GM10248 (cell line): ENCODE measurements at places on chromosomes 2 and 18.

DNA sequence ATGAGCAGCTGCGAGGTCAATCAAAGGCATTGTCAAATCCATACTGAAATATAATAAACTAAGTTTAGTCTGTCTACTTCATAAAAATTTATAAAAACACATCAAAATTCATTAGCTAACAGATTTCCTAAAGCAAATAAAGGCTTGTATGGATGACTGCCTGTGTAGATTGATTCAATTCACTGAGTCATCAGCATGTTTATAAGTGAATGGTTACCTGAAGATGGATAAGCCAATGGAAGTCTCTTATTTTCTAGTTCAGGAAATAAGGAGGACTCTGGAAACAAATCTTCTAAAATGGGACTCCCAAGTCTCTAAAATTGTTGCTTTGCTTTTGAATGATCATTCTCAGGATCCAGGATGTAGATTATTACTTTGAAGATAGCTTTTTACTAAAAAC, 57.0 kb upstream of the HNRNPA3 start:
- DNase-seq = no peak

DNA sequence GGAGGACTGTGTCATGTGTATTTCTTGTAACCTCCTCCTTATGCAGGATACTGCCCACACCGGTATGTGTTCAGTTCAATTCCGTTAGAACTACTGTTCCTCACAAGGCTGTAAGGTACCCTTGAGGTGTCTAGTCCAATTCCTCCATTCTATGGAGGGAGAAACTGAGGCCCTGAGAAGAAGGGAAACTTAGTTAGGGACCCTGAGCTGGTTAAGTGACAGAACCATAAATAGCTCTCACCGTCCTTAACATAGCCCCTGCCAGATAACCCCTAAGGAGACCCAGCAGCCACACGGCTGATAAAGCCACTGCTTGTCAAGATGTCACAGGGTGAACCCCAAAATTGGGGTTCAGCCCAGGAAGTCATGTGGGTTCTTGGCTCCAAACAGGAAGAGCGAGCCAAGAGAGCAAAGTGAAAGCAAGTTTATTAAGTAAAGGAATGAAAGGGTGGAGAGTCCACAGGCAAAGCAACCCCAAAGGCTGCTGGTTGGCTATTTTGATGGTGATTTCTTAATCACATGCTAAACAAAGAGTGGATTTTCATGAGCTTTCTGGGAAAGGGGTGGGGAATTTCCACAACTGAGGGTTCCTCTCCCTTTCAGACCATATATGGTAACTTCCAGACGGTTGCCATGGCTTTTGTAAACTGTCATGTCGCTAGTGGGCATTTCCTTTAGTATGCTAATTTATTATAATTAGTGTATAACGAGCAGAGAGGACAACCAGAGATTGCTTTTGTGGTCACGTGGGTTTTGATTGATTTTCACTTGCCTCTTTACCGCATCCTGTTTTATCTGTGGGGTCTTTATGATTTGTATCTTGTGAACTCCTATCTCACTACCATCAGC, 83.4 kb upstream of the RTN4 start:
- DNase-seq = peak; percentile 66

GRCh38 chr2:31205186-31205585, 12.1 kb downstream of the CAPN14 start:
- no peak for DNase-seq

- DNase-seq = no peak
Measured at GRCh38 chr18:57819671-57820460, 16.8 kb upstream of the ATP8B1 start.

- no peak for DNase-seq
Measured at GRCh38 chr2:205657579-205657978, 24.7 kb upstream of the NRP2 start.

DNA sequence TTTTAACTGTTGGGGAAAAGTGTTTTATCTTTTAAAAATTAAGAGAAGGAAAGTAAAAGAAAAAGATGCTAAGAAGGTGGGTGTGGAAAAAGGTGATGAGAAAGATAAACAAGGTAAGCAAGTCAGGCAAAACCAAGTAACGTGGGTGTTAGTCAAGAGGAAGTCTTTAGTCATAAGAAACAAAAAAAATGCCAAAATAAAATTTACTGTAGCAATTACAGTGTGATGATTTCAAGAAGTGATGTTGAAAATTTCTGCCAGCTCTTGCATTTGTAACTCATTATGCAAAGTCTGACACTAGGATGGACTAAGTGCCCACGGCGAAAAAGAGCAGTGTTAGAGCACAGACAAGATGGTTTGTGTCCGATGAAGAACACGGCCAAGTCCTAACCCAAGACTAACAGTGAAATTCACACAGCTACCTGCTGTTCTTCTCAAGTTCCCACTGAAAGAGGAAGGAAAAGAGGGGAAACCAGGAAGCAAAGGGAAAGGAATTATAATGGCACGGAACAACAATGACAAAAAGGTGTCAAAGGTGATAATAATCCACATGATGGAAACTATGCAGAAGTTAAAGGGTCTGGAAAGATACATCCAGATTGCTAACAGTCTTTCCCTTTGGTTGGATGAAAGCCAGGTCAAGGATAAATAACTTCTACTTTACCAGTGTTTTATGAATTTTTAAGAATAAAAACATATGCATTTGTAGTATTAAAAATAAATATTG, 34.1 kb downstream of the NOL10 start:
- DNase-seq = no peak

GRCh38 chr2:240505910-240506309, 51.9 kb downstream of the ANKMY1 start:
- DNase-seq = no peak

DNA sequence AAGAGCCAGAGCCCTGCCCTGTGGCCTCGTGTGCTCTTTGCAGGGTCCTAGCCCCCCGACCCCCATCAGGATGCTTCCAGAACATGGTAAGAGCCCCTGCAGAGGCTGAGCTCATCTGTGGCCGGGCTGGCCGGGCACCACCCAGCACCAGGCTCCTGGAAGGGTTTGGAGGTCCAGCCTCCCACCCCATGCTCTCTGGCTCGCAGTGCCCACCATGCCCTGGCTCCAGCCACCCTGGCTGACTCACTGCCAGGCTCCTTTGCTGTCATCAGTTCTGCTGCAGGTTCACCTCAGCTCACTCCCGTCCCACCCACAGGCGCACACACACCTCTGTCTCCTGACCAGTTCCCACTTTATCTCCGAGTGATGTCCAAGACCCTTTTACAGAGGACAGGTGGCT, 37.5 kb downstream of the EIF4E2 start:
- no peak for DNase-seq
